Endothelial cell (in vitro differentiated cells): ENCODE measurements at places on chromosomes 16 and 17. TPM values are rescaled to one million over a fixed set of nuclear protein-coding genes. Genes with fewer than 3 reads are reported as not detected.

The SEPTIN1 gene
- 1.6 TPM for total RNA-seq

The IL17C gene
- 0.26 TPM for total RNA-seq

- H3K36me3 ChIP-seq = no peaks in the 10 kb centered on the region
- H3K27me3 ChIP-seq = peaks cover 11% of the 10 kb centered on the region
- H3K4me3 ChIP-seq = no peak overlapping the region
- peaks cover 2% of the 10 kb centered on the region for H3K4me1 ChIP-seq
These were observed 17.1 kb downstream of the CDH16 start for GRCh38 chr16:66901626-66902025.

GRCh38 chr17:58331815-58332777 is 3.5 kb upstream of the TSPOAP1 start:
- no peaks in the 10 kb centered on the region for H3K36me3 ChIP-seq
- peaks cover 21% of the 10 kb centered on the region for H3K4me1 ChIP-seq
- no peak overlapping the region for H3K4me3 ChIP-seq
- H3K27me3 ChIP-seq = peaks cover 13% of the 10 kb centered on the region

- H3K27ac ChIP-seq = no peak overlapping the region
- DNase-seq = no peak
- H3K4me1 ChIP-seq = no peaks in the 10 kb centered on the region
- H3K4me3 ChIP-seq = no peak overlapping the region
- no peaks in the 10 kb centered on the region for H3K36me3 ChIP-seq
These were observed 23.6 kb downstream of the NTN1 start for GRCh38 chr17:9044772-9045463.

DNA sequence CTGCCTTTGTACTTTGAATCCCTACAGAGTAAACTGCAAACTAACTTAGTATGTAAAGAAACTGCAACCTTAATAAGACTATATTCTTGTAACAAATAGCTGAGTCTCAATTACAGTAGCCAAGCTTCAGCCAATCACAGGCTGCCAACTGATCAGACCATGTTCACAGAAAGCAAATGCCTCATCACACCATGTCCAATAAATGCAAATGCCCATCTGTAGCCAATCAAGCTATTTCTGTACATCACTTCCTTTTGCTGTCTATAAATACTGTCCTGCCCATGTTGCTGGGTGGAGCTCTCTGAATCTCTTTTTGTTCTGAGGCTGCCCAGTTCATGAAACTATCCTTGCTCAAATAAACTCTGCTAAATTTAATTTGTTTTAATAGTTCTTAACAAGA is 531.7 kb upstream of the TOM1L1 start:
- no peaks in the 10 kb centered on the region for H3K4me1 ChIP-seq
- H3K4me3 ChIP-seq = no peak overlapping the region
- H3K36me3 ChIP-seq = no peaks in the 10 kb centered on the region
- no peak overlapping the region for H3K27ac ChIP-seq
- DNase-seq = no peak
- H3K27me3 ChIP-seq = no peaks in the 10 kb centered on the region

- H3K27me3 ChIP-seq = peaks cover 8% of the 10 kb centered on the region
- DNase-seq = peak; percentile 26
- peaks cover 22% of the 10 kb centered on the region for H3K4me1 ChIP-seq
- H3K36me3 ChIP-seq = peaks cover 7% of the 10 kb centered on the region
- H3K4me3 ChIP-seq = peak overlapping the region; percentile 99
- H3K27ac ChIP-seq = peak overlapping the region; percentile 97
These were observed 685 bp upstream of the PSMD3 start for GRCh38 chr17:39979893-39980350.

DNA sequence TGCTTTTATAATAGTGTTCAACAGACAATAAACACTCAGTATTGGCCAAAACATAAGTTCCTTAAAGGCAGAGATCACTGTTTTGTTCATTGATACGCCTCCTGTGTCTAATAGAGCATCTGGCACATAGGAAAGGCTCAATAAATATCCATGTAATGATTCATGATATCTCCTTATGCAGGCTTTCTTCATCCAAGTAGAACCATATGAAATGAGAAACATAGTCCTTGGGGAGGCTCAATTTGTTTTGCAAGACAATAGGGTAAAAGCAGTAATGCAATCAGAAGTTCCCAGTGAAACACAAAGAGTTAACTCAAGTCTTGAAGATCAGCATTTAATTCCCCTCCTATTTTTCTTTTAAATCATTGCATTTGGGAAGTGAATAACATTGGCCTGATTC is 16.4 kb downstream of the CDH8 start:
- peaks cover 3% of the 10 kb centered on the region for H3K4me1 ChIP-seq
- H3K27ac ChIP-seq = no peak overlapping the region
- H3K27me3 ChIP-seq = no peaks in the 10 kb centered on the region
- no peaks in the 10 kb centered on the region for H3K36me3 ChIP-seq

DNA sequence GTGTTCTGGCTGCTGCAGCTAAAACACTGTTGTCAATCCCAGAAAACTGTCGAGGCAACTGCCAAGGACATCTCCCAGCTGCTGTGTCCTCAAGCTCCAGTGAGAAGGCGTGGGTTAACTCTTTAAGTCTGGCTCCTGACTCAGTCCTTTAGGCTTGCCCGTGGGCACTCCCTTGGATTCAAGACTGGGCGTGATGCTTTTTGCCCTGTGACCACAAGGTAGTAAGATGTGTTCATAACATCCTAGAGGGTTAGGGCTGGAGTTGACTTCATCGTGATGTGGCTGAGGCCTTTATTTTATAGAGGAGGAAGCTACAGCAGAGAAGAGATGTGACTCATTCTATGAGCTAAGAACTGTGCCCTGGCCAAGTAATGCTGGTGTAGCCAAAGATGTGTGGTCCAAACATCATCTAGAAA is 50.9 kb upstream of the TEKT3 start:
- H3K27me3 ChIP-seq = peaks cover 5% of the 10 kb centered on the region
- no peak overlapping the region for H3K4me3 ChIP-seq

DNA sequence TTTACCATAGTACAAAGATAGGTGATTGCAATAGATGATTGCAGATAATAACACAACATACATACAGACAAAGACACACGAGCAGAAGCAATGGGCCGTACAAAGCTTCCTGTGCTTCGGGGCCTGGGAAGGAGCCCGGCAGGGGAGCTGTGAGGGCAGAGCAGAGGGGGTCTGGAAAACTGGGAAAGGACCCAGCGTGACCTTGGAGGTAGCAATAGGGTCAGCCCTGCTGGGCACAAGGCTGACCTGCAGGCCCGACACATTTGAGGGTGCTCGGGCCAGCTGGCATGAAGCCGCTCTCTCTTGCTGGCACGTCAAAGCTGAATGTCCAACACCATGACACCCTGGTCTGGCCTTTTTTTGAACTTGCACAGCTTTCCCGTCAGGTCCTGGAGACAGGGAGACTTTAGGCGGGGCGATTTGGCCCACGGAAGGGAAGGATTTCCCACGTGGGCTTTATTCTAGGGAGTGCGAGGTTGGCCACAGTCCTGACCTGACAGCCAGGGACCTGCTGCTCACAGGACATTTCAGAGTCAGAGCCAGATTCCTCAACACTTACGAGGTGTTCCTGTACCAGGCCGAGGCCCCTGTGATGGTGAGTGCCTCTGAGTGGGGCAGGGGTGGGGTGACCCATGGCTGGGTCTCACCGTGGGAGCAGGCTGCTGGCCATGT is 83.2 kb downstream of the NTN1 start:
- H3K36me3 ChIP-seq = peaks cover 5% of the 10 kb centered on the region
- no peak for DNase-seq
- H3K27ac ChIP-seq = no peak overlapping the region
- no peak overlapping the region for H3K4me3 ChIP-seq
- H3K4me1 ChIP-seq = peaks cover 11% of the 10 kb centered on the region

DNA sequence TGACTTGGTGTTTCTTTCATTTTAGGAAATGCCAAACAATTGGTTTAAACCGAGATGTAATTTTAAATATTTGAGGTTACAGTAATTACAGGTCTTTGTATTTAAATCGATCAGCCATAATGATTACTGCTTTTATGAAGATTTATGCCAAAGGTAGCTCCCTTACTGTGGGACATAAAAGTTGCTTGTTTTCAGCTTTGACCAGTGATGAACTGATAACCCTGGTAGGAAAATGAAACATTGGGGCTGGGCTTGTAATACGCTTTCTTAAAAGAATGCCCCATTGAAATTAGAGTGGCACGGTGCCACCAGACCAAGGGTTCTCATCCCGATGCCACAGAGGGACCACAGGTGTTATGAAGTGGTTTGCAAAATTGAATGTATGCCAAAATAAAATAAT is 7.3 kb downstream of the TNRC6A start:
- peak overlapping the region; percentile 32 for H3K27ac ChIP-seq
- peaks cover 23% of the 10 kb centered on the region for H3K4me1 ChIP-seq
- H3K36me3 ChIP-seq = peaks cover 12% of the 10 kb centered on the region
- no peak overlapping the region for H3K4me3 ChIP-seq

The PIK3R5 gene
- 14.5 TPM for total RNA-seq

The HID1 gene
- total RNA-seq = 157 TPM

- H3K4me3 ChIP-seq = no peak overlapping the region
- no peak overlapping the region for H3K27ac ChIP-seq
- no peak for DNase-seq
These were observed 1.9 kb upstream of the DPEP3 start for GRCh38 chr16:67982011-67982696.

The MMP28 gene
- total RNA-seq = 10.6 TPM

DNA sequence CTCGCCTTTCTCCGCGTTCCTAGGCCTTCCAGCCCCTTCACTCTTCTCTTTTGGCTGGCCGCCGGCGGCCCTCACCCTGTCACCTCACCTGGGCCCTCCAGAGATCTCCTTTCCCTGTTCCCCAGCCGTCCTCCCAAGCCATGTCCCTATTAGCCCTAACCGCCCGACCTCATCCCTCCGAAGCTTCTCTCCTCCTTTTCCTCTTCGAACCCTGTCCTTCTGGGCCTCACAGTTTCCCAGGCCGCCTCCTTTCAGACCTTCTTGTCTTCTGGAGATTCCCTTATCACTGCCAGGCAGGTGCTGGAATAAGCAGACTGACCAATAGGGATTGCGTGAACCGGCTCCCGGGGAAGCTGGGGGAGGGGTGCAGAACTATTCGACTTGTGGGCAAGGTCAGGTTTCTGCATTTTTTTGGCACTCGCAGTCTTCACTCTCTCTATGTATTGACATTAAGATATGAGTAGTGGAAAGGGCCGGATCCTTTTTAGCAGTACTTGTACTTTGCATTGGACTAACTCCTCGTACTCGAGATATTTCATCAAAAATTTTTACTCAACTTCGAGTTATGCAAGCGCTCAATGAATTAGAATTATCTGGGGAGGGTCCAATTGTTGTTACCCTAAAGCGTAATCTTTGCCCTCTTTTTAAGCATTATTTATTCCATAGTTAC is 690 bp downstream of the RHOT1 start:
- H3K36me3 ChIP-seq = peaks cover 5% of the 10 kb centered on the region
- no peaks in the 10 kb centered on the region for H3K27me3 ChIP-seq
- peaks cover 18% of the 10 kb centered on the region for H3K4me1 ChIP-seq
- peak overlapping the region; percentile 100 for H3K4me3 ChIP-seq
- peak overlapping the region; percentile 89 for H3K27ac ChIP-seq
- peak; percentile 52 for DNase-seq

The ALOX15 gene
- total RNA-seq = 17.0 TPM

The NKD1 gene
- 2.4 TPM for total RNA-seq

DNA sequence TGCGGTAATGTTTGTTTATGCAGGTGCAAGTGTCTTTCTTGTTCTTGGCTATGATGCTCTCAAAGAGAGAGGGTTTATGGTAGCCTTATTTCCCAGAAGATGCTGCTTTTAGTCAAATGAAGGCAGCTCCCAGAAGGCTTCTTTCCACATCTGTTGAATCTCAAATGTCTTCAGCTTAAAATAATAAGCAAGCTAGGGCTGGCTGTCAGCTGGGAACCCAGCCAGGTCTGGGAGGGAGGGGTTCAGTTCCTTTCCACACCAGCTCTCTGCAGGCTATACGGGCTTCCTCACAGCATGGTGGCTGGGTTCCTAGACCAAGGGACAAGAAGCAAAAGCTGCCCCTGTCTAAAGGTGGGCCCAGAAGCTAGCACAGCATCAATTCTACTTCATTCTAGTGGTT is 47.4 kb upstream of the ATF7IP2 start:
- no peaks in the 10 kb centered on the region for H3K27me3 ChIP-seq
- no peak overlapping the region for H3K4me3 ChIP-seq
- no peaks in the 10 kb centered on the region for H3K4me1 ChIP-seq
- no peak for DNase-seq
- H3K27ac ChIP-seq = no peak overlapping the region
- peaks cover 5% of the 10 kb centered on the region for H3K36me3 ChIP-seq

DNA sequence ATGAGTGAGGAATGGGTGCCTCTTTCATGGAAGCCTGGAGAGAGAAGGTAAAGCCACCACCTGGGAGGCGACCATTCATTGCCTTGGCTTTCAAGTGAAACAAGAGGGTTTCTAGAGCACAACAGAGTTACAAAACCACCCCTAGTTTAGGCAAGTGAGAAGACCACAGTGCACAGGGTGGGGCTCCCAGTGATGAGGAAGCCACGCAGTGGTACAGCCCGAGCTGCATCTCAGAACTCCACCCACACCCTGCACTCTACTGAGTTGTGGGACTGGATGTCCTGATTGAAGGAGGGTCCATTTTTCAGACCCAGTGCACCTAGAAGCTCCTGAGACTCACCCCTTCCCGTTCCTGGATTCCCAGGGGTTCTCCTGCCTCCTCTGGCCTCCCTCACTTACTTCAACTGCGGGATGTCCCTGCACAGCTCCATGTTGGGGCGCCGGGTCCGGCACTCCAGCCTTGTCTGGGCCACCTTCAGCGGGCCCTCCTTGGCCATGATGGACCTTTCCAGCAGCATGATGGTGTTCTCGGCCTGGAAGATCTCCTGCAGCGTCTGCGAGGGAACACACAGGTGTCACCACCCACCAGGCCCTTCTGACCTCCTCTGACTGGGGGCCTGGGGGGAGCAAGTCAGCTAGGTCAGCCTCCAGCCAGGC is 55.1 kb upstream of the EMP2 start:
- no peak overlapping the region for H3K4me3 ChIP-seq
- H3K4me1 ChIP-seq = no peaks in the 10 kb centered on the region
- H3K27me3 ChIP-seq = no peaks in the 10 kb centered on the region
- DNase-seq = no peak
- no peaks in the 10 kb centered on the region for H3K36me3 ChIP-seq

DNA sequence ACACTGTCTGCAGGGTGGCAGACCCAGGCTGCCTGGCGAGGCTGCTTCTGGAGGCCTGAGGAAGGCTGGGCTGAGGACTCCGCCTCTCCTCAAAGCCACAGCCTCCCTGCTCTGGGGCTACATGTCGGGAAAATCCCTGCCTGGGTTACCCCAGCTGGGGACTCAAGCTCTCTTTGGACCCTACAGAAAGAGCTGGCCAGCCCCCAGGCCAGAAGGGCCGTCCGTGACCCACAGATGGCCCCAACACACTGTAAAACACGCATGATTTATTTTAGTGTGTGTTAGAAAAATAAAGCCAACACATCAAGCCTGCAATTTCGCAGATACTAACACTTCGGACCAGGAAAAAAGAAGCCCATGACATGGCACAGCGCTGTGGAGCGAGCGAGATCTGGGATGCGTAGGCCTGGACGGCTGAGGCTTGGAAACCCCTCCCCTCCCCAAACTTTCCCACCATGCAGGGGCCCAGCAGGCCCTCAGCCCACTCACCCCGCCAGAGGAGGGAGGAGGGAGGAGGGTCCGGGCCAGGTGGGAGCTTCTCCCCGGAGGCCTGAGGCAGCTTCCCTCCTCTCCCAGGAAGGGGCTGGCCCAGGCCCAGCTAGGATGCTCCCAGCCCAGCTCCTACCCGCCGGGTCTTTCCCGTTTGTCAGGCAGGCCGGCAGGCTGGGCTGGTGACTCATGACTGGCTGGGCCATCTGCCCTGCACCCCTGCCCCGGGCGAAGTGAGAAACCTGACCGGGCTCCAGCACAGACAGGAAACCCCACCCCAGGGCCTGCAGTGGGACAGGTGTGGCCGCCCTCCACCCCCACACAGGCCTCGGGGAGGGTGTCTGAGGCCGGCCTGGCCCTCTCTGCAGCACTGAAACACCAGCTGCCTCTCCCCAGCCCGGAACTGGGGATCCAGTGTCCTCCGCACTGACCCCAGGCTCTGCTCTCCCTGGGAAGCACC is 34.1 kb upstream of the SLC38A10 start:
- no peaks in the 10 kb centered on the region for H3K36me3 ChIP-seq
- no peak overlapping the region for H3K27ac ChIP-seq
- DNase-seq = no peak
- peak overlapping the region; percentile 27 for H3K4me3 ChIP-seq

The SIAH1 gene
- 34.2 TPM for total RNA-seq

The SLFN5 gene
- total RNA-seq = 18.2 TPM

The PCYT2 gene
- 26.8 TPM for total RNA-seq
